ENCODE measurements at places on chromosomes 16 and 17.

DNA sequence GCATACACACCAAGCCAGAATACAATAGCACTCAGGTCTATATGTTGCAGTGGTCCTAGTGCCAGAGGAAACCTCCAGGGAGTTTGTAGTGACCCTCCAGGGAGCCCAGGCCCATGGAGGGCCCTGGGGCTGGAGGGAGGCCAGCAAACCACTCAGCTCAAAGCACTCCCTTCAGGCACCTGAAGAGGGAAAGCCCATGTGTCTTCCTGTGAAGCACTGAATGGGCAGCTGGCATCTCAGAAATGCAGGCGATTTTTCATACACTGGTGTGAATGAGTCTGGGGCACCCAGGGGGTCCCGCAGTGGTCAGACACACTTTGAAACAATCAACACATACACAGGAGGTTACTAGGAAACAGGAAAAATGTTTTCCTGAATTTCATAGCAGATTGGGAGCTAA lies 12.8 kb downstream of the TBC1D26 start:
- no peak for DNase-seq

DNA sequence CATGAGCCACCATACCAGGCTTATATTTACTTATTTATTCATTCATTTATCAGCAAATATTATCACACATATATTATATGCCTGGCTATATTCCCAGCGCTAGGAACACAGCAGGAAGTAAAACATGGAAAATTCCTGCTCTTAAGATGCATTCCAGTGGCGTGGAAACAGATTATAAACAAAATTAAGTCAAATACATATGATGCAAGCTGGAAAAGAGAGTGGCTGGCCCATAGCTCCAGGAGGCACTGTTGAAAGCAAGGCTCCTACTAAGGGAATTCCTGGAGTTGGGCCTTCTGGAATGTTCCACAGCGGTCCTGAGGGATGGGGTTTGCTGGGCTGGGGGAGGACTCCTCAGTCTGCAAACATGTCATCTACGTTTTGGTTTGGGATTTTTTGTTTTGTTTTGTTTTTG lies 18.4 kb downstream of the ADCY9 start:
- DNase-seq: no peak

DNA sequence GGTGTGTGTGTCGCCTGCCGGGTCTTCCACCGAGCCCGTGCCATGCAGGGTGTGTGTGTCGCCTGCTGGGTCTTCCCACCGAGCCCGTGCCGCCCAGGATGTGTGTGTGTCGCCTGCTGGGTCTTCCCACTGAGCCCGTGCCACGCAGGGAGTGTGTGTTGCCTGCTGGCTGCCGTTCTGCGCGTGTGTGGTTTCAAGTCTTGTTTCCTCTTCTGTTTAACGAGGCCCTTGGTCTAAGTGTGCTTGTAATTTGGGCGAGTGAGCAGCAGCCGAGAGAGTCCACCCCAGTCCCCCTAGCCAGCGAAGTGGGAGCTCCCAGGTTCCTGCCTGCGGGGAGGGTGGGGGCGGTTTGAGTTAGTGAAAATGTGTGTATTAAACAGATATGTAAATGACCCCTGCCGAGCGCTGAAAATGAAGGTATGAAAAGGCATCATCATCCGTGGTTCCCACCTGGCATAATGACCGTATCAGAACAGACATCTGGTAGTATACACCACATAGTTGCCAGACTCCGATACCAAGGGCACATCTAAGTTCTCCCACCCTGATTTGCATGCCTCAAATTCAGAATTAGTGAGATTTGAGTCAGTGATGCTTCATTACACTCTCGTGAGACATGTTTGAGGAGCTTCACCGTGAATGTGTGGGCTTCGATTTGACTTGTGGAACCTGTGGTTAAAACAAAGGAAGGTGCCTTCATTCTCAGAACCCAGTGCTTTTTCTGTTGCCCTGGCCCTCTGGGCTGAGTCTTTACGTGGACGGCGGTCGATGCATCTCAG lies 114.5 kb upstream of the CHMP6 start:
- DNase-seq: no peak

GRCh38 chr16:63467513-63467912 lies 1431.3 kb upstream of the CDH8 start:
- no peak for DNase-seq

GRCh38 chr16:3716831-3717234 lies 491 bp downstream of the TRAP1 start:
- DNase-seq: no peak

DNA sequence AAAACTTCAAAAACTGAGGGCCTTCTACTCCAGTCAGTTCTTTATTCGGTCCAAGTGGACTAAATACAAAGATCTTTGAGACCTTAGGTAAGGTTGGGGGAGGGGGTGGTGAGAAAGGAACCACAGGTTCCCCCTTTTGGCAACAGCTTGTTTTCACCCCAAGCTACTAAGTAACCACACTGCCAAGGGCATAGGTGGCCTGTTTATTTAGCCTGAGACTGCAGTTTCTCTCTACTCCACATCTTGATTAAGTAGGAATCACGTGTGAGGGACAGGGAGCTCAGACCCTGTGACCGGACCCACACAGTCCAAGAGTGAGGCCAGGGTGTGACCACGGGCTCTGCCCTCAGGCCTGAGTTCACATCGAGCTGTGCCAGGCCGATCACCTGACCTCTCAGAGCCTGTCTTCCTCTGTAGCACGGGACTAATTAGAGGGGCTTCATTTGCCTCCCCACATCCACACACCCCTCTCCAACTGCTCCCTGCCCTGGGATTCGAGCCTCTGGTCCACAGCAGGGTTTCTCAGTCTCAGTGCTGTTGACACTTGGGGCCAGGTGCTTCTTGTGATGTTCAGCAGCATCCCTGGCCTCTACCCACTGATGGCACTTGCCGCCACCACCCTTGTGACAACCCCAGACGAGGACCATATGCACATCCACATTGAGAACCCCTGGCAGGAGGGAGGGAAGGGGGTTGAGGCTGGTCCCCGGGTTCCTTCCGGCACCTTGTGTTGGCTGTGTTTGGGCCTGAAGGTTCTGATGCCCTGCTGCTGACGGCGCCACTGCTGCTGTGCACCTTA lies 17.8 kb downstream of the ST6GALNAC2 start:
- DNase-seq: no peak

GRCh38 chr17:51802544-51802943 lies 356.0 kb downstream of the CA10 start:
- DNase-seq: no peak
